Esophagus squamous epithelium (tissue), 5 donors: ENCODE measurements at places on chromosomes 2 and 18.

- DNase-seq = no peak
Measured at GRCh38 chr18:26901020-26901419, 35.5 kb upstream of the AQP4 start.

- DNase-seq = no peak
Measured at GRCh38 chr2:96888072-96889011, 18.5 kb upstream of the SEMA4C start.

GRCh38 chr2:104812286-104812685, 41.6 kb upstream of the POU3F3 start:
- DNase-seq = no peak

- no peak for DNase-seq
Measured at GRCh38 chr2:200787351-200788120, 24.2 kb upstream of the BZW1 start.

GRCh38 chr2:33552758-33553461, 46.2 kb downstream of the FAM98A start:
- no peak for DNase-seq

DNA sequence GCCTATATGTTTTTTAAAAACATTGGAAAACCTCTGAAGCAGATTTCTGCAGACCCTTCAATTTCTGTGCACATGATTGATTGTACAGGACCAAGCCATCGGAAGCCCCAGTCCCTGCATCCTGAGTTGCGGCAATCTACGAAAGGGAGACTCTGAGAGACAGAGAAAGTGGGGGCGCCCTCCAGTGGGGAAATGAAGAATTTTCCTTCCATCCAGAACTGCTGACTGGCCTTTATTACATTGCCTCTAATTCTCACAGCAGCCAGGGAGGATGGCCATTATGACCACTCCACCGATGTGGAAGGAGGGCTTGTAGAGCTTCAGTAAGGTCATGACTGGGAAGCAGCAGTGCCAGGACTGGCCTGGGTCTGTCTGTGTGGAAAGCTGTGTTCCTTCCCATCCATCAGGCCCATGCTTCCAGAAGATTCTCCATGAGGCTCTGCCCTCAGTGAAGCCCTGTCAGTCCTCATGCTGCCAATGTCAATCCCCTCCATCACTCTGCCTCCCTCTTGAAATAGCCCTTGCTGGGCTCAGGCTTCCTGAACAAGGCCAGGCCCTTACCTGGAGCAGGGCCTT, 20.0 kb upstream of the RESP18 start:
- DNase-seq = no peak

- no peak for DNase-seq
Measured at GRCh38 chr2:96509114-96509846, 4.1 kb upstream of the NEURL3 start.
